ENCODE measurements at places on chromosomes 4 and X.

- DNase-seq = peak; percentile 49
These were observed 957.2 kb upstream of the PRKX start for GRCh38 chrX:4670606-4671005.

DNA sequence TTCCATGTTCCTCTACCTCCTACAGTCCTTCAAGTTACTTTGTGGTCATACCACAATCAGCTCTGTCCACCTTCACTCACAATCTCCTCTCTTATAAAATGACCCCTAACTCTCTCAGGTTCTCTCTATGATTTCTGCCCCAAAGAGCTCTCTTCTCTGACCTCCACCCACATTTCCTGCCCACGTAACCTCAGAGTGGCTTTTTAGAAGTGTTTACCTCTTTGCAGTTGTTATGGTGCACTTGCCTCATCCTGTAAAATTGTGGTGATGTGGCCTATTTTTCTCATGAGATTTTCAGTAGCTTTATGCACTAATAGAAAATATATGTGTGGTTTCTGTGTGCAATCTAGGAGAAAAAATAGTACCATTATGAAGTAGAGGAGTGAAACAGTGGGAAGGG lies 215.8 kb downstream of the PACRGL start:
- DNase-seq = no peak

DNA sequence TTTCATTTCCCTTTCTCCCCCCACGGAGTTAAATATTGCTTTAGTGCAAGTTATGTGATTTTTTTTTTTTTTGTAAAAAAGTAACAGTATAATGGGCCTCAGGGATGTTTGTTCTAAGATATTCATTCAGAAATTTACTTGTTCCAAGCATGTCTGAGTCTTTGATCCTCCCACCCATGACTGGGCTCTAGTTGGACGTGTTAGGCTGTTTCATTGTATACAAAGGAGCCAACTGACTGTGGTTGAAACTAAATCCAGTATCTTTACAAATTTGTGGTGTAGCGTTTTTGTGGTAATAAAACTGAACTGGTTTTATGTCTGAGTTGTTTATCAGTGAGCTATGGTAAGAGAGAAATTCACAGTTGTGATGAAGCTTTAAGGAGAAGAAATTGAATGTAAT lies 74.1 kb downstream of the DOCK11 start:
- no peak for DNase-seq

- DNase-seq = no peak
These were observed 117.2 kb downstream of the KDM6A start for GRCh38 chrX:44989995-44990770.

- DNase-seq = no peak
These were observed 25.8 kb downstream of the ZNF630 start for GRCh38 chrX:48045410-48046311.

- no peak for DNase-seq
These were observed 49.1 kb downstream of the GPRIN3 start for GRCh38 chr4:89258506-89258905.

DNA sequence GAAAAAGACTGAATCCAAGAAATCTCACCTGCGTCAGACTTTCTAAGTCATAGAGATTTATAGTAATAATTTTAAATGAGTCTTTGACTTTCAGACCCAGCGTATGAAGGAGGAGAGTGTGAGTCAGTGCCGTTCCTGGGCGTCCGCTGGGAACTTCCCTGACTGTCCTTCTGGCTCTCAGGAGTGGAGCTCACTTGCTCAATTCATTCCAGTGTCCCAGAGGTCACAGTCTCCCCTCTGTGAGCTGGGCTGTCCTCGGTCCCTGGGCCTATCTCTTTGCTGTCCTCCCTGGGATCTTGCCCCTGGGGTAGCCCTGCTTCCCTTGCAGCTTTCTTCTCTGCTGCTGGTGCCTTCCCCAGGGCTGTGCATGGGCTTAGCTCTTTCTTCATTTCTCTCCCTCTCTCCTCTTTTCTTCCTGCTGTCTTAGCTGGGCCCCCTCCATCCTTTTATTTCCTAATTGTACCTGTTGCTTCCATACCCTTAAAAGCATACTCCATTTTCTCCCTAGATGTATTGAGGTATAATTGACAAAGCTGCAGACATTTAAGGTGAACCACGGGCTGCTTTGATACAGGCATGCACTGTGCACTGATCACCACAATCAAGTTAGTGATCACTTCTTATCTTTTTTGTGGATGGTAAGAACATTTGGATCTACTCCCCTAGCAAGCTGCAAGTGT lies 11.6 kb downstream of the SORBS2 start:
- no peak for DNase-seq

GRCh38 chr4:3111461-3111860 lies 37.0 kb downstream of the HTT start:
- peak; percentile 62 for DNase-seq

- no peak for DNase-seq
These were observed 193.5 kb upstream of the FTHL17 start for GRCh38 chrX:31265383-31265782.

DNA sequence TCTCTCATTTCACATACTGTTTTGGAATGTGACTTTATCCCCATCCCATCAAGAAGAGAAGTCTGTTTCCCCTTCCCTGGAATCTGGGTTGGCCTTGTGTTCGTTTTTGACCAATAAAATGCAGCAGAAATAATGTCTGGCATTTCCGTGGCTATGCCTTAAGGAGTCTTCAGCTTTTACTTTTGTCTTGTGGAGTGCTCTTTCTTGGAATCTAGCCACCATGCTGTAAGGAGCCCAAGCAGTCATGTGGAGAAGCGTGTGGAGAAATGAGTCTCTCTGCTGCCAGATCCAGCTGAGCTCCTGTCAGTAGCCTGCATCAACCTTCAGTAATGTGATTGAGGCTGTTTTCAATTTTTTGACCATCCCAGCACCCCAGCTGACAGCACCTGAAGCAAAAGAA lies 84.4 kb upstream of the ARMCX2 start:
- no peak for DNase-seq

DNA sequence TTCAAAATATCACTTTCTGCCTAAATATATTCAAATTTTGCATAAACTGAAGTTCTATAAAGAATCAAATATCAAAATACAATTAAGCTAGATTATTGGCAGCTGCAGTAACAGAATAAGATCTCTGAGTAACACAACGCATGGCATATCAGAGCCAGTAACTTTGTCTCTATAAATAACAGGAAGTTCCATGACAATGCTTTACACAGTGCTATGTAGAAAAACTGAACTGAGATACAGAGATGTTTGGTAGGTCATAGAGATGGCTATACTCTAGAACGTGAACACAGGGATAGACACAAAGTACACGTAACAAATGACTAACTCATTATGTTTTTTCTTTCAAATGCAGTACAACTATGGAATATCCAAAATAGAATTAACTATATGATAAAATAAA lies 18.2 kb downstream of the UBE2D3 start:
- DNase-seq = no peak

- DNase-seq = peak; percentile 17
These were observed 75.3 kb downstream of the RAPGEF2 start for GRCh38 chr4:159178151-159178546.

- no peak for DNase-seq
These were observed 24.3 kb downstream of the TBCK start for GRCh38 chr4:106291678-106292077.

- no peak for DNase-seq
These were observed 3.9 kb downstream of the SPCS3 start for GRCh38 chr4:176323511-176324160.

- DNase-seq = no peak
These were observed 9.5 kb downstream of the GSX2 start for GRCh38 chr4:54109241-54110018.

GRCh38 chr4:1783970-1784369 lies 9.1 kb upstream of the FGFR3 start:
- DNase-seq = no peak

- DNase-seq = no peak
These were observed 109.6 kb upstream of the ACSL4 start for GRCh38 chrX:109842611-109843010.

DNA sequence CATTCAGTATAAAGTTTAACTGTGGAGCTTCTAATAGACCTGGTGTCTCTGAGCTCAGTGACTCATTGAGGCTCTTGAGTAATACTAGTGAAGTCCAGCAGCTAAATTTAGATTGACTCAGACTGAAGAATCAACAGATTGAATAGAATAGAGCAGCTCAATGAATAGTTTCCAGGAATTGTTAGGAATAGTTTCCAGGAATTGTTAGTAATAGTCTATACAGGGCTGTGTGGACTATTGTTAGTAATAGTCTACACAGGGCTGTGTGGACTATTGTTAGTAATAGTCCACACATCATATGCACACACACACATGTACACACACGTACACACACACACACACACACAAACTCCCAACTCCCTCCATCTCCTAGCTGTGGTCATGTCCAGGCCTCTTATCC lies 3.0 kb downstream of the GIMD1 start:
- DNase-seq = no peak

DNA sequence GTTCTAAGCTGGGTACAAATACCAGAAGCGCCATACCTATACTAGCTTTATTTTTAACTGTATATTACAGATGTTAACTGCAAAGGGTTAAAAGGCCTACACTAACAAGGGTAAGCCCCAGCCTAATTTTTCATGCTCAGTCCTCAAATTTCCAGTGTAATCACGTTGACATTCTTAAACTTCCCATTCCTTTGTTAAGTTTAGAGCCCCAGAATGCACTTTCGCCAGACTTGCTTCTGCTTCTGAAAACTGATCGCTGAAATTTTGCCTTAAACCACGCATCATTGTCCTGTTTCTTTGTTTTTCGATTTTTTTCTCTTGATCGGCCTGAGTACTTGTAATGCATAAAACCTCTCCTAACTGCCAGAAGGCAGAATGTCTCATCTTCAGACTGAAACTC lies 2141.9 kb upstream of the AGA start:
- no peak for DNase-seq

- no peak for DNase-seq
These were observed 270.0 kb downstream of the MAPK10 start for GRCh38 chr4:86089781-86090323.

DNA sequence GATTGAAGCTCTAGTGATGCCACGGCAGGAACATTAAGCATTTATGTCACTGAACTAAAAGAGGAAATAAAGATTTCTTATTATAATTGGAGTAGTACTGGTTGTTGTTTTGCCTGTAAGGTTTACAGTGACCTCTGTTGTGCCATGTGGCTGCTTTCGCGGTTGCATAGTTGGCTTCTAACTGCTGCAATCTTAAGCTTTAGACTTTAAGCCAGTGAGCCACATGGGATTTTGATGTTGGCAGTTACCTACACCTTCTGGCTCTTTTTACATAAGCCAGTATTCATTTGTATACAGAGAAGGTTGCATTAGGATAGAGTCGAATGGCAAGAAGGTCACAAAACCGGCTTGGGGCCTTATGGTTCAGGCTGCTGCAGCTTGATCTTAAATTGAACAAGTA lies 1311.6 kb downstream of the RAPGEF2 start:
- DNase-seq = no peak

DNA sequence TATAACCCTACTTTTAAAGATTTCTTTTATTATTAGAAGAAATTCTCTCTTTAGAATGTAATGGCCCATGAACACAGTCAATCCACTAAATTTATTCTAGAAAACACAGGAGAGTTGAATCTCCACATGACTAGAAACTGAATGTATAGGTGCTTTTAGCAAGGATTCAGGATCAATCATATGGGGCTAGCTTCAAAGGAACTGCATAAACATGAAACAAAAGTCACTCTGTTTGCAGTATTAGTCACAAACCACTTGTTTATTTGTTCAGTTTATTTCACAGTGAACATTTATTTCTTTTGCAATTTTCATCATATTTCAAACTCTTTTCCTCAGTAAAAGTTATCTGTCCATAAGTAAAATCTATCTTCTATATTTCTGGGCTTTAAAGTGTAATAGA lies 1604.6 kb downstream of the PCDH18 start:
- DNase-seq = no peak

GRCh38 chr4:797066-797465 lies 28.9 kb downstream of the CPLX1 start:
- no peak for DNase-seq

DNA sequence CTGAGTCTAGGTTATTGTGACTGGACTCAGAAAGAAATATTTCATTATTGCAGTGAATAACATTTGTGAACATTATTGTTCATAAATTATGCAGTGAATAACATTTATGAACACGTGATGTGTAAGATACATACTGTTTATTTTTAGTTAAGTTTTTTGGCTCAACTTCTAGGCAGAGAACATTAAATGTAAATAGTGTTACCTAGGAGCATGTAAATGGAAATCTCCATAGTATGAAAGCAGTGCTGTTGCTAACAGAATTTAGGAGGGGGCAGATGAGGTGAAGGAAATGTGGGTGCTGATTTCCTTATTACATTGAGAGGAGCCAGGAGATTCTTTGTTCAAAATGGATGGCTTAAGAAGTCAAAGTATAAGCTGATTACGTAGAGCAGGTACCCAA lies 45.0 kb downstream of the HTT start:
- DNase-seq = no peak

DNA sequence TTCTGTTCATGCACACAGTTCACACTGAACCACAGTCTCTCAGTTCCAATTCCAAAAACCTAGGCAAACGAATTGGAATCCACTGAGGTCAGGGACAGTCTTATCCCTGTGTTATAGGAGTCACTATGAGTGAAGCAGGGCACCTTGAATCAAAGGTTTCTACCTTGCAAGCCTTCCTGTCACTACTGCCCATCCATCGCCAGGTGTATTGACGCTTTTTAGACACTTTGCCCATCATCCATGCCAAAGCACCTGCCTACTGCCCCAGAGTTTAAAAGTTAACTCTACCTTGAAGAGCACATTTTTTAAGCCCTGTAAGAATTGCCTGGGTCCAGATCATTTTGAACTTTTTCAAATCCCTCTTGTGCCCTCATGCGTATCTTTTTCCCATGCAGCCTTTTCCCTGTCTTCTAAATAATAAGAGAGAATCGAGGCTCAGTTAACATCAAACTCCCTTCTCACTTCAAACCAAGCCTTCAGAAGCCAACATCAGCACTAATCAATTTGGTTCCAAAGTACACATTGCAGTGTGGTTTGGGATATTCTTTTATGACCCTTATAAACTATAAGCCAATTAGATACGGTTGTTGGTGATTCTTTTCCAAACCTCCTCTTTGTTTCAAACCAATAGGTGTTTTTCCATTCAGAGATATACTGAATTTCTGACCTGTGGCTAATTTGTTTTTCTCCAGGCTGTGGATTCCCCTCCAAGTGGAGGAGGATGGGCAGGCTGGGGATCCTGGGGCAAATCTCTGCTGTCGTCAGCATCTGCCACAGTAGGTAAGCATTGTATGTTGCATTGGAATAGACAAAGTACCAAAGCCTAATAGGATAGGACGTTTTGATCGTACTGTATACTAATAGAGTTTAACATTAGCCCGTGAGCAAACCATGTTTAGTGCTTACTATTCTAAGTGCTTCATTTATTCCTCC lies 23.7 kb downstream of the FAM114A1 start:
- DNase-seq = no peak

- no peak for DNase-seq
These were observed 104.4 kb downstream of the CXCL13 start for GRCh38 chr4:77710059-77710458.

- DNase-seq = peak; percentile 78
These were observed 150.9 kb downstream of the SPRY1 start for GRCh38 chr4:123547216-123548165.

DNA sequence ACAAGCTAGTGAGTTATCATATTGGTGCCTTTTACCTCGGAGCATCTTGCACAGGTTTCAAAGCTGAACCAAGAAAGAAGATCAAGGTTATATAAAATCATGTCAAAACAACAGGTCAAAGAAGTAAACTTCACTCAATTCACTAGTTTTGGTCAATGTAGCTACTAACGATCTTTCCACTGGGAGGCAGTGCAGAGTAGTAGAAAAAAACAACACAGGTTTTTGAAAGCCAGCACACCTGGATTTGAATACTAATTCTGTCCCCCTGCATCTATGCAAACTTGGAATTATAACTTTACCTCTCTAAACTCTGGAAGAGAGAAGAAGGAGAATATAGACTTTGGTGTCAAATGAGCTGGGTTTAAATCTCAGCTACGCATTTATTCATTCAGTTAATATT lies 266.1 kb downstream of the GRIA3 start:
- DNase-seq = peak; percentile 0

Data from NCI-H510A treated with DMSO at 0.1 percent for 48 hours (cell line).